ENCODE measurements at places on chromosomes 2 and 18. TPM values are rescaled to one million over a fixed set of nuclear protein-coding genes. Genes with fewer than 3 reads are reported as not detected.

ZNF385B gene
- not detected for total RNA-seq

PHOSPHO2 gene
- 1.9 TPM for total RNA-seq

GRCh38 chr2:215910180-215910579 is 103.2 kb downstream of the MREG start:
- DNase-seq, result no peak
- H3K4me3 ChIP-seq, result no peak overlapping the region
- H3K36me3 ChIP-seq, result no peaks in the 10 kb centered on the region
- no peak overlapping the region for H3K27ac ChIP-seq
- no peaks in the 10 kb centered on the region for H3K4me1 ChIP-seq
- H3K27me3 ChIP-seq, result no peaks in the 10 kb centered on the region

DNA sequence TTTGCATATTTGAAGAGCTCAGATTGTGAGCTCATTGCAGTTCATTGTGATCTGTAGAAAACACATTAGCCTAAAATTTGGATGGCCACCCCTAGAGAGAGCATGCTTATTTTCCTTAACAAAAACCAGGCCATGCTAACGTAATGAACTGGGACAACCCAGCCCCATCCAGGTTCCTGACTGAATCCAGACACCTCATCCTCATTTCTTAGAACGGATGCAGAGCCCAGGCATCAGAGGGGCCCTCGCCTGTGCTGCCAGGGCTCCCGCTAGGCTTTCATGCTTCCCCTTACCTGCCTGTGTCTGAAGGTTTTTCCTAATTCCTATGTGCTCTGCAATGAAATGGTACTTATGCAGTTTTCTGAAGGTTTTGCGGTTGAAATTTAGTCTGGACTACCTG is 171.1 kb downstream of the CCDC102B start:
- no peak overlapping the region for H3K4me3 ChIP-seq
- H3K36me3 ChIP-seq, result no peaks in the 10 kb centered on the region
- no peak for DNase-seq
- H3K27me3 ChIP-seq, result no peaks in the 10 kb centered on the region
- H3K27ac ChIP-seq, result no peak overlapping the region

- no peak overlapping the region for H3K4me3 ChIP-seq
- H3K4me1 ChIP-seq, result peaks cover 16% of the 10 kb centered on the region
- no peak overlapping the region for H3K27ac ChIP-seq
- no peak for DNase-seq
- no peaks in the 10 kb centered on the region for H3K36me3 ChIP-seq
- no peaks in the 10 kb centered on the region for H3K27me3 ChIP-seq
Measured at GRCh38 chr2:176424746-176425145, 155.5 kb downstream of the MTX2 start.

- H3K36me3 ChIP-seq, result no peaks in the 10 kb centered on the region
- no peaks in the 10 kb centered on the region for H3K4me1 ChIP-seq
Measured at GRCh38 chr18:53385889-53386288, 838.6 kb downstream of the MBD2 start.
